ENCODE measurements at places on chromosomes 2 and 18.

GRCh38 chr2:36367895-36368353 lies 12.3 kb downstream of the CRIM1 start:
- no peak for DNase-seq

GRCh38 chr18:60563082-60563481 lies 190.5 kb upstream of the MC4R start:
- no peak for DNase-seq

- DNase-seq: no peak
These were observed 16.1 kb upstream of the VPS54 start for GRCh38 chr2:64035072-64035942.

DNA sequence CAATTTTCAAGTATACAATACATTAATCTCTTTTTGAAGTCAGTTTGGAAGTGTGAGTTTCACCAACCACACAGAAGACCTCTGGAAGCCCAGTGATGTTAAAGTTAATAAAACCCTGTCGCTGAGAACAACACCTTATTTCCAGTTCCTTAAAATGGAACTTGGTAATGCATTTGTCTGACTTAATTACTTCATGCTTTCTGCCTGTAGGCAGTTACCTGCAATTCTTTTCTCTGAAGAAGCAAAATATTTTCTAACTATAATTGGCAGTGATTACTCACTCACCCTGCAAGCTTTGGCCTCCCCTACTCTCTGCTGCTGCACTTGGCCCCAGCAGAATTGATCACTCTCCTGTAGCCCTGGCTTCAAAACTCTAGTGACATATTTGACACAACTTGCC lies 81.5 kb downstream of the TXNL1 start:
- no peak for DNase-seq

DNA sequence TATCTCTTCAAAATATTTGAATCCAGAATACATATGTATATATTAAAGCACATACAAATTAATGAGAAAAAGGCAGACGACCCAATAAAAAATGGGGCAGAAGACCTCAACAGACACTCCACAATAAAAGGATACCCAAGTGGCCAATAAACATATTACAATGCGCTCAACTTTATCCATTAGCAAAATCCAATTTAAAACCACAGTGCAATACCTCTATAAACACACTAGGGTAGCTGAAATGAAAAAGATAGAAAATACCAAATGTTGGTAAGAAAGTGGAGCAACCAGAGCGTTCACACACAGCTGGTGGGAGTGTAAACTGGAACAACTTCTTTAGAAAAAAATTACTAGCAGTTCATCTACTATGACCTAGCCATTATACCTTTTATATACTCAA lies 75.3 kb downstream of the CCDC148 start:
- no peak for DNase-seq

All from activated naive CD4-positive, alpha-beta T cell (primary cell).